Hindlimb muscle (tissue), 1 donor: ENCODE measurements at places on chromosomes 1 and 21. TPM values are rescaled to one million over a fixed set of nuclear protein-coding genes. Genes with fewer than 3 reads are reported as not detected.
A peak's percentile ranks its signal among the peaks of the same experiment; 100 is the strongest.

- no peak for DNase-seq
Observed at GRCh38 chr1:183040547-183040971, 17.3 kb downstream of the LAMC1 start.

DISP1 gene
- 9.7 TPM for polyA plus RNA-seq

DNA sequence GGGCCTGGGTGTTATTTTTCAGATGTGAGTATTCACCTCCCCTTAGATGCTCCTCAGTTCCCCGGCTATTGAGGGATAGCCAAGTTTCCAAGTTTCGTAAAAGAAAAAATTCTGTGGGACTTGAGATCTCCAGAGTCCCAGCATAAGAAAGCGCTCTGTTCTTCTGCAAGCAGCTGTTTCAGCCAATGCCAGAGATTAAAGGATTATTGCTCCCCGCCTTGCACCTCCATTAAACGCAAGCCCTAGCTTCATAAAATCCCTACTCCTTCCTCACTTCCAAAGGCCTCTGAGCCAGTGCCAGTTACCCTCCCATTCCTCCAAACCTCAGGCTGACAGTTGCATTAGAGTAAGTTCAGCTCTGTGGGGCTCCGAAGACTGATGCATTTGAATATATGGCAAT lies 56.4 kb downstream of the CHIA start:
- no peak for DNase-seq

DNA sequence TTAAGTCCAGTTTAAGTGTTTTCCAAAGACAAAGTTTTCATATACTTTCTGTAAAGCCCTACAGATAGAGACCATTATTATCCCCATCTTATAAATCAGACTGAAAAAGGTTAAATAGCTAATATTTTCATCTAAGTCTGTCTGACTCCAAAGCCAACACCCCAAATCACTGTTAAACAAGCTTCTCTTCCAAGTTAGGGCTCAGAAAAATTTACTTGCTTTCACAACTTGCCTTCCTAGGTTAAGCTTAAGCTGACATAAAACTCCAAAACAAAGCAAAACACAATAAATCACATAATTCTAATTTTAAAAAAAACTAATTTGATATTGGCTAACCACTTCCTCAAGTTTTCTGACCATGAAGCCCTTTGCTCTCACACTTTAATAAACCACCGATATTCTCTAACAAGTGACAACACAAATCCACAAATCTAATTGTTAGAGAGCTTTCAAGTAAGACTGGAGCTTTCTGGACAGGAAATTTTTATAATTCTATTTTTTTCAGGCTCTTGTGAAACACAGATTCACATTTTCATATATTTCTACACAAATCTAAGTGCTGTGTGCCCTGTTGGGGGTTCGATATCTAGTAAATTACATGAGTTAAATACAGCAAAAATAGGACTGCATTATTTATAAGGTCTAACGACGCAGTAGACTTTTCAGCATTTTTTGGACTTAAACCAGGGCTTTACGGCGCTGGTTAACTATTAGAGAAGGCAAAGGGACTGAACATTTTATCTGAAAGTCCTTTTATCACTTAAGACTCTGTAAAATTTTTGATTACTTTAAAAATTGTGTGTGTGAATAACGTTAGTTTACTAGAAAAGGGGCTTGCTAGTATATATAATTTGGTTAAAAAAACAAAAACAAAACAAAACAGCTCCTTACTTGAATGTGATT lies 2.1 kb downstream of the GNG12 start:
- DNase-seq = peak; percentile 26

- DNase-seq = no peak
Observed at GRCh38 chr1:78095593-78095992, 49.8 kb downstream of the GIPC2 start.

DNA sequence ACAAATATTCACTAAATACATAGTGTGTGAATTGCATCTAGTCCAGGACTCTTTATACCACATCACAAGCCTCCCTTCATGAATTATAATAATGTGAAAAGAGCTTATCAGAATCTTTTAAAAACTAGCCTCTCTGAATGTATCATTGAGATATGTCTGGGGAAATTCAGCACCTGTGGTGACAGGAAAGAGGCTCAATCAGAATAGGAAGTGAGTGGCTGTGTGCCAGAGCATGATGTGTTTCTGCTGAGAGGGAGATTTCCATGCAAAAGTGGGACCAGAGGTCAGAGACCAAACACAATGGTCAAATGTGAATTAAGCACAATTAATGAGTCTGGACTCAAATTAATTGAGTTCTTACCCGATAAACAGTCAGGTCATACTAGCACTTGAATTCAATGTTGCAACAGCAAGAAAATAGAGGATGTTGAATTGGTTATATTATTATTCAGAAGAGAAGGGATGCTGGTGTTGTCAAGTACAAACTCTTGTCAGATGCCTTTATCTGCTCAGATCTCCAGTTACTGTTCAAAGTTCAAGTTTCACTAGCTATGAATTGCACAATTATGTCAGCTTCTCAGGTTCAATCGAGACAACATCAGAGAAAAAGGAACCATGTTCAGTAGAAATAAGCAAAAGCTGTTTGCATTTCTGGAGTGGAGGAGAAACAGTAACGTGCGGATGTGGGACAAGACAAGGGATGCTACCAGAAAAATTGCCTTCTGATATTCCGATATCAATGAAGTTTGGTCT lies 226.2 kb downstream of the ZNF326 start:
- no peak for DNase-seq

GRCh38 chr1:155698382-155699038 lies 9.6 kb downstream of the DAP3 start:
- no peak for DNase-seq

KLF17 gene
- polyA plus RNA-seq = not detected

GRCh38 chr1:19476450-19477190 lies 8.7 kb downstream of the CAPZB start:
- no peak for DNase-seq

DNA sequence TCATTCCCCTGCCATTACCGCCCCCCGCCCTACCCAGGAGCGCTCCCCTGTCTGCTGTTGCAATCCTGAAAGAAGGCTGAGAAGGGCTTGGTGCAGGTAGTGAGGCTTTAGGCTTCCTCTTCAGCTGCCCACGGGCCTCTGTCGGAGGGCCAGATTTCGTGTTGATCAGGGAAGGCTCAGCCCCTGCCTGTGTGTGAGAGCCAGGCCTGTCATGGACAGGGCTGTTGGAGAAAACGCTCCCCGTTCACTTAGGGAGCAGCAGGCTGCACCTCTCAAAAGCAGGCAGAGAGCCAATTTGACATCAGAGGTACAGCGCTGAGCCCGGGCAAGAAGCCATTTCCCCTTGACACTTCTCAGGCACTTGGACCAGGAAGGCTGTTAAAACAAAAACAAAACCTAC lies 19.0 kb downstream of the TEX35 start:
- DNase-seq = no peak

DNA sequence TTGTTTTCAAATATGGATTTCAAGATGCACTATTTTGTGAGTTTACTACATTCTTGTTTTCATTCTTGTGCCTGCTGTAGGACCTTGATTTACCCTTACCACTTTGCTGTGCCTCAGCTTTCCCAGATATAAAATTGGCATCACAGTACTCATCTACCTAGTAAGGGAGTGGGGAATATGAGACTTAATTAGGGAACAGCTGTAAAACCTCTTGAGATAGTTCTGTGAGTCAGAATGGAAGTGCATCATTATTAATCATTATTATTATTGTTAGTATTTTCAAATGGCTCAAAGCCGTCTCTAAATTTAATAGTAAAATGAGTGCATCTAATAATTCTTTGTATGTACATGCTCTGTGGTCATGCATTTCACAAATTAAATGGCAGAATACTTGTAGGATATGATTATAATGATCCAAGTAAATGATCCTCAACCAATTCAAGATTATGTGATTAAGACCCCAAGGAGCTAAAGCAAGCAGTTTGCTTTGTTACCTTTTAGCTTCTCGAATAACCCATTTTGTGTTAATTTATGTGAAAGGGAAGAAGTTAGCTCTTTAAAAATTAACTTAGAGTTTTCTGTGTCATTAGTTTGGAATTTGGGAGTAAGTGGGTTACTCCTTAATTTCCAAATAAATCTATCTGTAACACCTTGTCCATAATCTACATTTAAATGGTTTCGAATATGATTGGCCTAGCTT lies 155.4 kb downstream of the NFIA start:
- DNase-seq = no peak

DNA sequence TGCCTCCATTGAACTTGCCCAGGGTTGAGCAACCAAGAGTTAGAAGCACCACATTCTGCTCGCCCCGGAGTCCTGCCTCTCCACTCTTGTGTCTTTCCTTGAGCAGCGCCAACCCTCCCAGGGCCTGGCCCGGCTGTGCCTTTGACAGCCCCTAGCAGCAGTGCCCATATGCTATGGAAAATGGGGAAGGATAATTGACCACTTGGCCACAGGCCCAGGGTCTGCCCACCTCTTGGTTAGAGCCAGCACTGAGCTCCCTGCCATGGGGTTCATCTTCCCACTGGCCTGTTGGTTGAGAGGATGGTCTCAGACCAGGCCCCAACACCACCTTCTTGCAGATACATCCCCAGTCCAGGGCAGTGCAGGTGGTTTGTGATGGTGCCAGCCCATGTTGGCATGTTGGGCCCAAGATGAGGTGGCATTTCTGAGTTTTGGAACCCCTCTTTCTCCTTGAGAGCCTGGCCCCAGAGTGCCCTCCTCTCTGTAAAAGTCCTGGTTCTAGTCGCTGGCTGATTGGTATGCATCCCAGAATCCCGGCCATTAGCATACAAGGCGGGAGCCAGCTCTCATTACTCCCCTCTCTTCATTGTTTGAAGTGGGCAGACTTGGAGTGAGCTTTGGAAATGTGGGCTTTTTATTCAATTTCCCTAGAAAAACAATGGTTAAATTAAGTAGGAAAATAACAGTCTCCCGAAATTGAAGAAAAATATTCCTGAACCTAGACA lies 7.6 kb downstream of the ARHGEF10L start:
- DNase-seq = no peak

AIM2 gene
- 0.40 TPM for polyA plus RNA-seq

DNA sequence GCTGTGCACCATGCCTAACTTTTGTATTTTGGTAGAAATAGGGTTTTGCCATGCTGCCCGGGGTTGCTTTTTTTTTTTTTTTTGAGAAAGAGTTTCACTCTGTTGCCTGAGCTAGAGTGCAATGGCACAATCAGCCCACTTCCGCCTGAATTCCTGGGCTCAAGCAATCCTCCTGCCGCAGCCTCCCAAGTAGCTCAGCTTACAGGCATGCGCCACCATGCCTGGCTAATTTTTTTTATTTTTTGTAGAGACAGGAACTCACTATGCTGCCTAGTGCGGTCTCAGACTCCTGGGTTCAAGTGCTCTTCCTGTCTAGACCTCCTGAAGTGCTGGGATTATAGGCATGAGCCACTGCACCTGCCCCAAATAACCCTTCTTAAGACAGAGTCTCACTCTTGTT lies 153.5 kb downstream of the SLC45A1 start:
- no peak for DNase-seq

GRCh38 chr1:228691211-228691610 lies 44.1 kb upstream of the RHOU start:
- DNase-seq = peak; percentile 26

CYP4Z1 gene
- polyA plus RNA-seq = 0.15 TPM

DNA sequence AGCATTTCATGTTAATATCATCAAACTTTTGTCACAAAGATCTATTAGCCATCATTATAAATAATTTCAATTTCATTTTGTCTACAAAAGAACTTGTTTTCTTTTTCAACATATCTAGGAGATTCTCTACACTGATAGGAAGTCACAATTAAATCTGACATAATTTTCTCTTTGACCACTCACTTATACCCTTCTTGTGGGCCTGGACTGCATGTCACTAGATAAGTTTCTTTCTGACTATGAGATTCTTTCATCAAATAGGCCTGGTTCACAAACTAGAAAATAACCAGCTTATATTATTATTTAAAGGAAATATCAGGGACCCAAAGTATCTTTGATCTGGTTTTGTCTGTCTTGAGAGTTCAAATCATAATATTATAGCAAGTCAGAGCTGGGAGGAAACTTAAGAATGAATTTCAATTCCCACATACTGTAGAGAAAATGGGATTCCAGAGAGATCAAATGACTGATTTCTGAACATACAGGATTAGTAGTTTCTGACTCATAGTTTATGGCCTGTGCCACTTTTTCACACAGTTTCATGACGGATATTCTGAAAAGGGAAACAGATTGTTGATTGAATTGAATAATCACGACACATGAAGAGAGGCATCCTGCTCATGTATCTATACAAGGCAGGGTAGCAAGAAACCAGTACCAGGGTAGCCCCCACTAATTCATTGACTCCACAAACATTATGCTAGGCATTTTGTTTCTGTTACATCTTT lies 355.8 kb downstream of the GPATCH2 start:
- no peak for DNase-seq

DNA sequence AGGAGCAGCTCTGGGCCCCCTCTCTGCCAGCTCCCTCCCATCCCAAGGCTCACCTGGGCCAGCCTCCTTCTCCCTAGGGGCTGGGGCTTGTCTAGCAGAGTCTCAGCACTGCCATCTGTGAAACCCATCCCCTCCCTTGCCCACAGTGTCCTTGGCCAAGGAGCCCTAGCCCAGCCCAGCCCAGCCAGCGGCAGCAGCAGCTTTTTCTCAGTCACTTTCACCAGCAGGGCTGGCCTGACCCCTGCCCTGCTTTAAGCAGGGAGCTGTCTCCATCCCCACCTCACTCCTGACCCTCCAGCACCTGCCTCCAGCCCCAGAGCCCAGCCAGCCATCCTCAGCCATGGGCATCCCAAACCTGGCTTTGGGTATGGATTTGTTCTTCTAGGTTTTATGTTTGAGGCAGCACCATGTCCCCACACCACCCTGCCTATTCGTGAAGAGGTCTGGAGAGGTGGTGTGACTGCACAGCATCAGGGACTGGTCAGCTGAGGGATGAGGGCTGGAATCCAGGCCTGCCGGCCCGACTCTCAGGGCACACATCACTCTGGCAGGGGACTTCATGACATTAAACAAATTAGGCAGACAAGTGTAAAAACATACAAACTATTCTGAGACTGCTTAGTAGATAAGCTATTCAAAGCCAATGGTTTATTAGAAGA lies 36.1 kb upstream of the ABCG1 start:
- no peak for DNase-seq

- DNase-seq = peak; percentile 63
Observed at GRCh38 chr1:16248603-16249516, 11.9 kb upstream of the CPLANE2 start.

DNA sequence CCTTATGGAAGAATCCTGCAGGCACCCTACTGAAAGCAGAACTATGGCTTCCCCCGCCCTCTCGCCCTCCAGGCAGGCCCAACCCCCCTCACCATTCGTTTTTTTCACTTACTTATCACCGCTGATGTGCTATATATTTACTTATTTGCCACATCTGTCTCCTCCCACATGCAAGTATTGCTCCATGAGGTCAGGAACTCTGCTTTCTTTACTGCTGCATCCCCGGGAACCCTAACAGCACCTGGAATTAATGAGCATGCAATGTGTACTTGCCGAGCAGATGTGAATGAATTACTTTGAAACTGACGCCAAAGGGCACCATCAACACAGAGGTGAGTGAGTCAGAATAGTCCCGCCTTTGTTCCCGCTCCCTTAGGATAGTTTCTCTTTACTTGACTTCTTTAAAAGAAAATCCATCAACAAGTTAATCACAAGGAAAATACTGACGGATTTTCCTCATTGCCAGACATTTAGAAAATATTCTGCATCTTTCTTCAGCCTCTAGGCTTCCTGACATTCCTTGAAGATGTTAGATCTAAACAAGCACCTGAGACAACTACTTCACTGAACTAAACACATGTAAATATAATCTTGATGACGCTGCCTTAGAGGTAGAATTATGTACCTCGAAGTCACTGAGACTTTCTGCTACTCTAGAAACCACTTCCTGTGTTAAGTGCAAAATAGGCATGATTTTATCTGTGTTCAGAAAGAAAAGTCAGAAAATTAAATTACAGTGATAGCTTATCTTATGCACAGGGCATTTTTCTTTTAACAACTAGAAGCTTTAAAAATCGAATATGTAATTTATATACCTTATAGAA lies 17.5 kb upstream of the RAB4A start:
- DNase-seq = no peak
